Non-pigmented ciliary epithelial cell (primary cell): ENCODE measurements at places on chromosomes 1 and 21.

GRCh38 chr1:161127649-161128048 is 4.8 kb downstream of the DEDD start:
- no peak for DNase-seq

DNA sequence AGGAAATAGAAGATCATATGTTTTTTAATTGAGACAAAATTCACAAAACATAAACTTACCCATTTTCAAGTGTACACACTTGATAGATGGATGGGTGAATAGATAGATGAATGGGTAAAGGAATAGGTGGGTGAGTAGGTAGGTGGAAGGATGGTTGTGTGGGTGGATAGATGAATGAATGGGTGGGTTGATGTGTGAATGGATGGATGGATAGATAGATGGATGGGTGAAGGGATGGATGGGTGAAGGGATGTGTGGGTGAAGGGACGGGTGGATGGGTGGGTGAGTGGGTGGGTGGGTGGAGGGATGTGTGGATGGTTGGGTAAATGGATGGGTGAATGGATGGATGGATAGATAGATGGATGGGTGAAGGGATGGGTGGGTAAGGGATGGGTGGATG is 86.1 kb upstream of the KCND3 start:
- DNase-seq, result no peak

DNA sequence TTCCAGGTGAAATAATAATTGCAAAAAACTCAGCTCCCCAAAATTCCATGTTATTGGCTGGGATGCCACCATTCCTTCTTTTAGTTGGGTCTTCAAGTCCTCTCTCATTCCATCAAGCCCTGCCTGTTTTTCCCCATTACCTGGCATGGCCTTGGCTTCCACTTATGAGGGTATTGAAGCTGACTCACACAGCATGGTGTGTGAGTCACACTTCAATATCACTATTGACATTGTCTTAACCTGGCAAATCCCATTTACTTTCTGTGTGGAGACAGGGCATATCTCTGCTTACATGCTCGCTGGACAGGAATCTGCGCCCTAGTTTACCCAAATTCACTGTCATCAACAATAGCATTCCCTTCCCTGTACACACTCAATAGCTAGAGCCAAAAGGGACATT is 1806.8 kb downstream of the BRINP3 start:
- DNase-seq, result no peak

GRCh38 chr1:210311726-210312493 is 16.8 kb upstream of the HHAT start:
- DNase-seq, result no peak

GRCh38 chr1:160855181-160855981 is 7.3 kb downstream of the CD244 start:
- no peak for DNase-seq

- DNase-seq, result no peak
These were observed 192.9 kb downstream of the DUSP10 start for GRCh38 chr1:221548942-221549341.

GRCh38 chr21:38925923-38926322 is 120.2 kb downstream of the ETS2 start:
- no peak for DNase-seq

GRCh38 chr1:33050221-33051076 is 13.8 kb upstream of the AK2 start:
- peak; percentile 73 for DNase-seq

- no peak for DNase-seq
These were observed 199.4 kb downstream of the FOXD2 start for GRCh38 chr1:47637111-47637685.

DNA sequence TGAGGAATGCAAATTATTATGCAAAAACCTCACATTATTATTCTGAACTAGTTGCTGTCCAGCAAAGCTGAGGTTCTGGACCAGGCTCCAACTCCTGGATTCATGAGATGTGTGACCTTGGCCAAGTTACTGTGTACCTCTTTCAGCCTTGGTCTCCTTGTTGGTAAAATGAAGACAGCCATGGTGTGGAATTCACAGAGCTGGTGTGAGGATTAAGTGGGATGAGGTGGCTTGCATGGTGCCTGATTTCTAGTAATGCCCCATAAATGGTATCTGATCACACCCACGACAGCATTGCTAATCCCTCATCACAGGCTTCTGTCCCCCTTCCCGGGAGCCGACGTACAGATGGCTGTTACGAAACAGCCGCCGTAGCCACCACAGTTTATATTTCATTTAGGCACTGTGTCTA is 59.6 kb downstream of the PGBD5 start:
- no peak for DNase-seq

DNA sequence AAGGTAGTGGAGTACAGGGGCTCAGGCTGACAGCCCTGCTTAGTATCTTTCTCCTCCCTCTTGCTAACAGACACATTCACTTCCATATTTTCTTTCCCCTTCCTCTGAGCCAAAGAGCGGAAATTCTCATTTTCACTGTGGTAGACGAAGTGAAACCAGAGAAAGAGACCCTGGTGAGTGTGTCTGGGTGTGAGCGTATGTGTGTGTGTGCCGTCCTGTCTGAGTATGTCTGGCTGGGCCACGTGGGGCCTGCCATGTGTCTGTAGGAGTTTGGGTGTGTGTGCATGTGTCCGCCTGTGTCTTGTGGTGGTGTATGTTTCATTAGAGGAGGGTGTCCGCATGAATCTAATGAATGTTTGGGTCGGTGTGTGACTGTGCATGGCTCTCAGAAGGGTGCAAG is 1.7 kb downstream of the COL8A2 start:
- no peak for DNase-seq

DNA sequence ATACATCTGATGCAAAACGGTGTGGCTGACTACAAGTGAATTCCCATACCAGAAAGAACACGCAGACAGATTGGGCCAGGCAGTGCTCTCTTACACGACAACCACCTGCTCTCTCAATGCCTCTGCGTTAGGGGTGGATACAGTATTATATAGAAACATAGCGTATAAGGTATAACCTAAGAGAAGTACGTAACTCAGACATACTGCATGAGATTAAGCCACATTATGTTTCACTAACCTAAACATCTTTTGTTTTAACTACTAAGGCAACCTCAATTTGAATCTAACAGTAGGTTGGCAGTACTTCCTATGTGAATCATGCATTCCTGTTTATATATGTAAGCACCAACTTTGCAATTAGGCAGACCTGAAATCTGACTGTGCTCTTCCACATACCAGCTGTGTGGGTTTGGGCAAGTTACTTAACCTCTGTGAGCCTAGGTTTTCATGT is 58.1 kb upstream of the COA6 start:
- DNase-seq, result peak; percentile 52

DNA sequence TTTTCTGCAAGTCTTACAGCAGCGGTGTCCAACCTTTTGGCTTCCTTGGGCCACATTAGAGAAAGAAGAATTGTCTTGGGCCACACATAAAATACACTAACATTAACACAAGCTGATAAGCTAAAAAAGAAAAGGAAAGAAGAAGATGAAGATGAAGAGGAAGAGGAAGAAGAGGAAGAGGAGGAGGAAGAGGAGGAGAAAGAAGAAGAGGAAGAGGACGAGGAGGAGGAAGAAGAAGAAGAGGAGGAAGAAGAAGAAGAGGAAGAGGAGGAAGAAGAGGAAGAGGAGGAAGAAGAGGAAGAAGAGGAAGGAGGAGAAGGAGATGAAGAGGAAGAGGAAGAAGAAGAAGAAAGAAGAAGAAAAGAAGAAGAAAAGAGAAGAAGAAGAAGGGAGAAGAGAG is 230.7 kb downstream of the DENND1B start:
- DNase-seq, result no peak

- peak; percentile 94 for DNase-seq
These were observed 54.7 kb upstream of the IFFO2 start for GRCh38 chr1:19010995-19011844.
